T1000 (cell line): ENCODE measurements at places on chromosomes 1 and 21.

GRCh38 chr1:246144931-246145330 lies 362.1 kb downstream of the SMYD3 start:
- no peak for DNase-seq

DNA sequence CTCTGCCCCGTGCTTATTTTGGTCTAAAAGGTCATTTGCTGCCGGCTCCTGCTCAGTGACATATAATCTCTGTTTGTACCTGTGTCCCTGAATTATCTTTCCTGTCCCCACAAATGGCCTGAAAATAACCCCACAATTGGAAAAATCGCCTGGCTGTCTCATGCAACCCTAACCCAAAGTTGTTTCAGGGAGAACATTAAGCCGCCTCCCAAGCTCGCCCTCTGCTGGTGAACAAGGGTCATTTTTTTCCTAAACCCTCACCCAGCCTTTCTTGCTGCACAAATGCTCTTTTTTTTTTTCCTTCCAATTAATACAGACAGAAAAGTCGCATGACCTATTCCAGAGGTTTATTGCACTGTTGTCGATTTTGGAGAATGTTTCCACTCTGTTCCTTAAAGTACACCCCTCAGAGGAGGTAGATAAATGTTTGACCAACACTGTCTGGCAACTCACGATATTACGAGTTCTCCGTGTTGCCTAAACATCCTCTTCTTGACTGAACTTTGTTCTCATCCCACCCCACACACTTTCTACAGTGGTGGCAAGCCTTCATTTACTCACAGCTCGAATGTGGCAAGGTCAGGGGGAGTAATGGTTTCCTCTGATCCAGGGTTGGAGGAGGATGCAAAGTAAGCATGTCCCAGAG lies 148.7 kb downstream of the ZZZ3 start:
- DNase-seq = peak; percentile 28

GRCh38 chr1:15329104-15329820 lies 80.4 kb upstream of the EFHD2 start:
- DNase-seq = no peak

DNA sequence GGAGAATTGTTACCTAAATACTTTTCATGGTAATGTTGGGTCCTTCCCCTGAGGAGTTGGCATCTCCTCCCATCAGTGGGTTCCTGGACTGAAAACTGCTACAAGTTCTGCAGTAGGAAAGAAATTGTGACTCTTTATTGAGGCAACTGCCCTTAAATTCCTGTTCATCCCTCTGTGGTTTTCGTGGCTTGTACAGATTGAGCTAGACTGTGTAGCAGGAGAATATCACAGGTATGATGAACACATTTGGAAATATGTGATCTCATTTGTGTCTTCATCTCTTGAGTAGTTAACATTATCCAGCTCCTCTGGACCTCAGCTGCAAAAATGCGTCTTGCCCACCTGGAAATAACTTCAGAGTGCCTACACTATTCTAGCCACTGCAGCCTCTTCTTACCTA lies 390.6 kb downstream of the PTPRC start:
- no peak for DNase-seq

GRCh38 chr1:20301463-20302107 lies 10.9 kb downstream of the VWA5B1 start:
- no peak for DNase-seq

GRCh38 chr21:41833497-41834115 lies 45.5 kb downstream of the PRDM15 start:
- no peak for DNase-seq

DNA sequence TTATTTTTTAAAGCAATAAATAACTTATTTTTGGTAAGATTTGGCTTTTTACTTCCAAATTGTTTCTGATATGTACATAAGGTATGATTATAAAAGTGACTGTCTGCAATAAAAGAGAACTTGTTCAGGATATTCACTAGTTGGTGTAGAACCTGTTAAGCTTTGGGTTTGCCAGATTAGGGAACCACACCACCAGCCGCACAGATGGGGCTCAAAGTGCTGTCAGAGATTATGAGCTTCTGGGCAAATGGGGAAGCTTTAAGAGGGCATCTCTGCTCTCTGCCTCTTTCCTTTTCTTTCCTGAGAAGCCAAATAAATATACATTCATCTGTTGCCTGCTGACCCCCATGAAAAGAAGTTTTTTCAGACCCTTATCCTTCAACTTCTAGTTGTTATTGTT lies 25.4 kb downstream of the IVNS1ABP start:
- DNase-seq = no peak

GRCh38 chr1:183583466-183583865 lies 6.8 kb downstream of the NCF2 start:
- no peak for DNase-seq
